ENCODE measurements at places on chromosomes 6 and 20.

GRCh38 chr6:16717275-16717942 is 43.9 kb downstream of the ATXN1 start:
- no peak for DNase-seq

GRCh38 chr6:169955731-169956437 is 204.5 kb downstream of the ERMARD start:
- no peak for DNase-seq

DNA sequence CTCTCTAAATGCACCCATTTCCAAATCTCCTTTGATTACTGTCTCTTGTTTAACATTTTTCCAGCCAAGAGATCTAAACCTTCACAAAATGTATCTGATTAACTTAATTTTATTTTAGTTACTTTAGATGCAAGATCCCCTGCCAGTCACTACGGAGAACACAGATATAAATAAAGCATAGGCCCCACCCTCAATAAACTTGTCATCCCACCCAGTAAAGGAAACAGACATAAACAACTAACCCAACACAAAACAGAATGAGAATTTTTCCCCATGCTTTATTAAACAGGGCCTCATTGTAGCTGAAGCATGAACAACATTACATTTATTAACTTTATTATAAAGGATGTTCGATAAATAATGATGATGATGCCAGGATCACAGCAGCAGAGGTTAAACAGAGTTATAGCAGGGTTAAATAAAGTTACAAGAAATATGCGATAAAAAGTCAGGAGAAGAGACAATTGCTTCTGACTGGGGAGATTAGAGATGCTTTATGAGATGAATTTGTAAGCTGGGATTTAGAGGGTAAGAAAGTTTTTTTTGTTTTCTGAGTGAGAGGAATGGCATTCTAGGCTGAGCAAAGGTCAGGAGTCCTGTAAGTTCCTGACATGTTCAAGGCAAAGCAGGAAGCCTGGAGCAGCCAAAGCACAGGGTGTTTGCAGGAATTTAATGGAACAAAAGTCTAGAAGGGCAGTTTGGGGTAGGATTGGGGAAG is 41.1 kb downstream of the TFAP2A start:
- DNase-seq: no peak

DNA sequence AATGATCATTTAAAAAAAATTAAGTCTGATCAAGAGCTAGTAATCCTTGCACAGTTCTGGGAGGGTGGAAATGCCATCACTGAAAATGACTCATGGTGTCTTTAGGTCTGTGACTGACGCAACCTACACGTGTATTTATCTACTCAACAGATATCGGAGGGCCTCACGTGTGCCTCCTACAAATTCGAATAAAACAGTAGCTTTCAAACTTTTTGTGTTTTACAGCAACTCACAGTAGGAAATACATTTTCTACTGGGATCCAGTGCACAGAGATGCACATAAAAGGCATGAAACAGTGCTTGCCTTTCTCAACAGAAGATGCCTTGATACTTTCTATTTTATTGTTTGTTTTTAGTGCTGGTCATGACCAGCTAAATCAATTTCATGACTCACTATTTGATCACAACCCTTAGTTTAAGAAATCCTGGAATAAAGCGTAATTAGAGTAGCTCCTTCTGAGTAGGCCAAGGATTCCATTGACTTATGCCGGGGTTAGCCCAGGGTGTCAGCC is 210.0 kb upstream of the SNX9 start:
- no peak for DNase-seq

DNA sequence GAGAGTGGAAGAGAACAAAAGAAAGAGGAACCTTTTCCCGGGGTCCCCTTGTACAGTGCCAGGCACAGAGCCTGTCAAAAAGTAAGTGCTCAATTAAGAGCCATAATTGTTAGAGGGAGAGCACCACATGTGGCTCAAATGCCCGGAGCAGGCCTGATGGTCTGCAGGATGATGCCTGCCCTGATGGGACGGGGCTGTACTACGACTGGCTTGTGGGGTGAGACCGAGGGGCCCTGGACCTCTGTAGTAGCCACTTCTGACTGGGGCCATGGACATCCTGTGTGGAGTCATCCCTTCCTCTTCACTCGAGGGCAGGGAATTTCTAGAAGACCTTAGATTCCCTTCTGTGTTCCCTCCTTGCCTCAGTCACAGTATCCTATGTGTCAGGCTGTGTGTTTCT is 47.9 kb downstream of the KCNK5 start:
- DNase-seq: no peak

Measured in lung (tissue), 17 donors.